ENCODE measurements at places on chromosomes 6 and 20. TPM values are rescaled to one million over a fixed set of nuclear protein-coding genes. Genes with fewer than 3 reads are reported as not detected.

C2 gene
- total RNA-seq, result 3.6 TPM

- no peak overlapping the region for H3K27ac ChIP-seq
- no peaks in the 10 kb centered on the region for H3K27me3 ChIP-seq
- DNase-seq, result no peak
- H3K36me3 ChIP-seq, result peaks cover 22% of the 10 kb centered on the region
Observed at GRCh38 chr6:20575704-20576451, 41.6 kb downstream of the CDKAL1 start.

DNA sequence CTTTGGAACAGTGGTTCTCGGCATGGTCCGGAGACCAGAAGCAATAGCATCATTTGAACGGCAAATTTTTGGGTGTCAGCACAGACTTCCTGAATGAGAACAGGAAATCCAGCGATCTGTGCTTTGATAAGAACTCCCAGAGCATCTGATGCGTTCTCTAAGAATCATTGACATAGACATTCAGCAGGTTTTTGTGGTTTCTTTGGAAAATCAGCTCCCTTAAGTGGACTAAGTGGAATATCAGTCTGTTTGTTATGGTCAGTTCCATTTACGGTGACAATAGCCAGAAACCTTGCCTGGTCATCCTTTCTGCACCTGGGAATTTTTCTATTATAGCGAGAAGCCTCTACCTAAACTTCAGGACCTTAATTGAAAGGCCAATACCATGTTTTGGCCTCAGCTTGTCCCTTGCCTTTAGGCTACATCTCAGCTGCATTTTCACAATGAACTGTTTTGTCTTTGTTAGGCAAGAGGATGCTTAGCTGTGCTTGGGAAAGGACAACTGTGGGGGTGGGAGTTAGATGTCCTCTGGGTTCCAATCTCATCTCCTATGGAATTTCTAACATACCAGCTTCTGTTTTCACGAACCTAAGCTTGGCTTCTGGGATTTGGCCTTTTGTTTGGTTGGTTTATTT, 299.7 kb downstream of the CDKAL1 start:
- H3K4me3 ChIP-seq, result no peak overlapping the region
- H3K4me1 ChIP-seq, result no peaks in the 10 kb centered on the region
- H3K27ac ChIP-seq, result no peak overlapping the region
- no peaks in the 10 kb centered on the region for H3K36me3 ChIP-seq
- H3K27me3 ChIP-seq, result no peaks in the 10 kb centered on the region

PLEKHG1 gene
- total RNA-seq, result 48.7 TPM

C20orf144 gene
- 0.29 TPM for total RNA-seq

DNA sequence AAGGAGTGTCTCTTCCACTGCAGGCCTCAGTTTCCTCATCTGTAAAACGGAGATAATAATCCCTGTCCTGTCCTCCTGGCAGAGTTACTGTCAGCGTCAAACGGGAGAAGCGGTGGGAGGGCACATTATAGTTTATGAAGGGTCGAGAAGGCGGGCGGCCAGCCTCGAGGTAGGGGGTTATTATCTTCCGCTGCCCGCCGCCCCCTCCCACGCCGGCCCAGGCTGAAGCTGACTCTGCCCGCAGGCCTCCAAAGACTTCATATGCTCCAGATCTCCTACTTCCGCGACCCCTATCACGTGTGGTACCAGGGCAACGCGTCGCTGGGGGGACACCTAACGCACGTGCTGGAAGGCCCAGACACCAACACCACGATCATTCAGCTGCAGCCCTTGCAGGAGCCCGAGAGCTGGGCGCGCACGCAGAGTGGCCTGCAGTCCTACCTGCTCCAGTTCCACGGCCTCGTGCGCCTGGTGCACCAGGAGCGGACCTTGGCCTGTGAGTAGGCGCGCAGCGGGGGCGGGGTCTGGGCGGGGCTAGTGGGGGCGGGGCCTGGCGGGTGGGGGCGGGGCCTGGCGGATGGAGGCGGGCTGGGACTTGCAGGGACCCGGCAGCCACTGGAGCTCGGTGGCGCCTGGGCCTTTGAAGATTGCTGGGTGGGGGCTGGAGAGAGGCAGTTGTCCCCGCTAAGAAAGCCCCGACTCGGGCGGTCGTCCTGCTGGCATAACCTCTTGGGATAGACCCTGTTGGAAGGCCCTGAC, 2.8 kb downstream of the PROCR start:
- H3K27ac ChIP-seq, result no peak overlapping the region
- H3K36me3 ChIP-seq, result peaks cover 7% of the 10 kb centered on the region
- H3K4me1 ChIP-seq, result peaks cover 11% of the 10 kb centered on the region
- H3K4me3 ChIP-seq, result no peak overlapping the region
- H3K27me3 ChIP-seq, result peaks cover 24% of the 10 kb centered on the region

CENPW gene
- 42.0 TPM for total RNA-seq

Data from type B pancreatic cell (in vitro differentiated cells).